OCI-LY7 (cell line): ENCODE measurements at places on chromosomes 1 and 21.

DNA sequence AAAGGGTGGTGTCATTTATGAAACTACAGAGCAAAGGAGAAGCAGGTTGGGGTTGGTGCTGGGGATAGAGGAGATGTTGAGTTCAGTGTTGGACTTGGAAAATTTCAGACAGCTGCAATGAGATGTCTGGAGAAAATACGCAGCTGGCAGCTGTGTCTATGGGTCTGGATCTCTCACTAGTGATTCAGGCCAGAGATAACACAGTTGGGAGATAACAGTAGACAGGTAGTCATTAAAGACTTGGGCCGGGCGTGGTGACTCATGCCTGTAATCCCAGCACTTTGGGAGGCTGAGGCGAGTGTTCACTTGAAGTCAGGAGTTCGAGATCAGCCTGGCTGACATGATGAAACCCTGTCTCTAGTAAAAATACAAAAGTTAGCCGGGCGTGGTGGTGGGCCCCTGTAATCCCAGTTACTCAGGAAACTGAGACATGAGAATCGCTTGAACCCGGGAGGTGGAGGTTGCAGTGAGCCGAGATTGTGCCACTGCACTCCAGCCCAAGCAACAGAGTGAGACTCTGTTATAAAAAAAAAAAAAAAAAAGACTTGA, 2.5 kb upstream of the TFAP2E start:
- no peak for DNase-seq

DNA sequence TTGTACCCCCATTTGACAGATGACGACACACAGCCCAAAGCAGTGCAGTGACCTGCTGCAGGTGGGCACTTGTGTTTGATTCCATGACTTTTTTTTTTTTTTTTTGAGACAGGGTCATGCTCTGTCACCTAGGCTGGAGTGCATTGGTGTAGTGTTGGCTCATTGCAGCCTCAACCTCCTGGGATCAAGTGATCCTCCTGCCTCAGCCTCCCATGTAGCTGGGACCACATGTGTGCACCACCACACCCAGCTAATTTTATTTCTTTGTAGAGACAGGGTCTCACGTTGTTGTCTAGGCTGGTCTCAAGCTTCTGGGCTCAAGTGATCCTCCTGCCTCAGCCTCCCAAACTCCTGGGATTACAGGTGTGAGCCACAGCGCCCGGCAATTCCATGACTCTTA, 14.9 kb upstream of the SYNC start:
- DNase-seq: no peak

DNA sequence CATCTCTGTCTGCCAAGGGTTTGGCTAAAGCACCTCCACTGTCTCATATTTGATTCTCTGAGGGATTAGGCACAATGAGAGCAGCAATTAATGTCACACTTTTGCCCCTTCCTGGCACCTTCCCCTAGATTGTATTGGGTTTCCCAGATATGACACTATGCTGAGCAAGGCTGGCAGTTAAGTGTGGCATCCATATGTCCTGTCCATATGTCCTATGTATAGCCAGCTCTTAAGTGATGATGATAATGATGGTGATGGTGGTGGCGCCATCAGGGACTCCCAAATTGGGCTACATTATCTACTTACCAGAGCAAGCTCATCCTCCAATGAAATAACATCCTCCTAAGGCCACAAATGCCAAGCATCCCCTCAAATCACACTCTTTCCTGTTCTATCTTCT, 13.5 kb upstream of the LORICRIN start:
- no peak for DNase-seq

GRCh38 chr1:167711797-167712196, 10.0 kb upstream of the MPZL1 start:
- no peak for DNase-seq

DNA sequence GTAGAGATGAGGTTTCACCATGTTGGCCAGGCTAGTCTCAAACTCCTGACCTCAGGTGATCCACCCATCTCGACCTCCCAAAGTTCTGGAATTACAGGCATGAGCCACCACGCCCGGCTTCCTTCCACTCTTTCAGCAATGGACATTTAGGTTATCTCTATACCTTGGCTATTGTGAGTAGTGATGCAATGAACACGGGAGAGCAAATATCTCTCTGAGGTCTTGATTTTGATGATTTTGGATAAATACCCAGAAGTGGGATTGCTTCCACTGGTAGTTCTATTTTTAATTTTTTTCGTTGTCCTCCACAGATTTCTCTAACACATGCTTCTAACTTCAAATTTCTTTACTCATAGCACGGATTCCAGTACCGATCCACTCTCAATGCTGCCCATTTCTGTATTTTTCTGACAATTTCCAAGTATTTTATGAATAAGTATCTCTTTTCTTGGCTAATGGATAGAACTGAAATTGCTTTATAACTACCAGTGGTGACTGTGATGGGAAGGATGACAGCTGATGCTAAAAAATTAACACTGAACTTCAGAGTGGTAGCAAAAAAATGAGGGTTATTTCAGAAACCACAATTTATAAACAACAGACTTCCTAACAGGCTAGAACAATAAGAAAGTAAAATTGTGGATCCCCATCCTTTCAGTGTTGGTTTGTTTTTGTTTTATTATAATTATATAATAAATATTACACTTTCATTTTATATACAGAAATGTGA, 327.5 kb upstream of the RUNX1 start:
- DNase-seq: no peak

DNA sequence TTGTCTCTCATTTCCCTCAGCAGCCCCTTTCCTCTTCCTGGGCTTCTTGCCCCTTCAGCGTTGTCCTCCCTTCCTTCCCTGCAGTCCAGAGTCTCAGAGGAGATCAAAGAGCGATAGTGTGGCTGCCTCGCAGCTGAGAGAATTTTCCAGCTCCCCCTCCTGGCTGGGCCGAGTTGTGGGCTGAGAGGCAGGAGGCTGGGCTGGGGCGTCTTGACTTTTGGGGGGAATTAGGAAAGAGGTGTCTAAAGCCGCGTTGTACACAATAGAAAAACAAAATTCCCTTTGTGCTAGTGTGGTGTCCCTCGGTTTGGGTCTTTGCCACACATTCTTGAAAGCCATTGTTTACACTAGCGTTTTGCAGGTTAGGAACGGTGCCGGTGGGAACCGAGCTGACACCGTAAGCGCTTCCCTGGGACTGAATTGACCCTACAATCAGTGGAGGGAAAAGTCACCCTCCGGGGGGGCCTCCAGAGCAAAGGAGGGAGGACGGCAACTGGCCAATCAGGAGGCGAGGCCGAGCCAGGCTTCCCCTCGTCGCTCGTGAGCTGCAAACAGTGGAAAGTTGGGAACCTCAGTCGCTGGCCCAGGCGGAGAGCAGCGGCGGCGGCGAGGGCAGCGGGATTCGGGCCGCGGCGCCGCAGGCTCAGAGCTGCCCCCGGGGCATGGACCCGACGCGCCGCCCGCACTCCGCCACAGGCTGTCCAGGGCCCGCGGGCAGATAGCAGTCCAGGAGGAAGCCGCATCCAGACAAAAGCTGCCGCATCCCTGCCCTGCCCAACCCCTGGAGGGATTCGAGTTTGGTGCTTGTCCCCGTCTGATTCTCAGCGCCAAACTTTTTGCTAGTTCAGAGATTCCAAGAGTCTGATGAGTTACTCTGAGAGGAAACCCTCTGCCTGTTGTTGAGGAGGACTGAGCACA, at the start of gene HMCN1:
TSS of gene HMCN1 (plus strand) at position 574 of the 918 bp plus-strand sequence. CDS start 389 bp downstream, outside the sequence.
- DNase-seq: no peak

DNA sequence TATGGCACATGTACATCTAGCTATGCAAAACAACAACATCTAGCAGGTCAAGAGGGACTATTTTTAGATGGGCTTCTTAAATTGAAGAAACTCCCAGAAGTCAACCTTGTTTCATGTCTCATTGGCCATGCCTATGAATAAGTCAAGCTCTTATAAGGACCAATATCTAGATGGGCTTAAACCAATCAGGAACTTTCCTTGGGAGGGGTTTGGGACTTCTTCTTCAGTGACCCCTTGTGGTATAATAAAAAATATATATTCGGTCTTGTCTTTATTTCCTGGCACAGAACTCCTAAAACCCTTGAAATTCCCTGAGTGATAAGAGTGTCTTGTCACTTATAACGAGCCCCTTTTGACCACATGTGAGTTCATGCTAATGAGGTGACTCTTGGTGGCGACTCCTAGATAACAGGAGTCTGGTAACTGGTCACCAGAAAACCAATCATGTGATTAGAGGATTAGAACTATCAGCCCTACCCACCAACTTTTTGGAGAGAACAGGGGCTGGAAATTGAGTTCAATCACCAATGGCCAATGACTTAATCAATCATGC, 218.3 kb downstream of the HHIPL2 start:
- DNase-seq: peak; percentile 0

DNA sequence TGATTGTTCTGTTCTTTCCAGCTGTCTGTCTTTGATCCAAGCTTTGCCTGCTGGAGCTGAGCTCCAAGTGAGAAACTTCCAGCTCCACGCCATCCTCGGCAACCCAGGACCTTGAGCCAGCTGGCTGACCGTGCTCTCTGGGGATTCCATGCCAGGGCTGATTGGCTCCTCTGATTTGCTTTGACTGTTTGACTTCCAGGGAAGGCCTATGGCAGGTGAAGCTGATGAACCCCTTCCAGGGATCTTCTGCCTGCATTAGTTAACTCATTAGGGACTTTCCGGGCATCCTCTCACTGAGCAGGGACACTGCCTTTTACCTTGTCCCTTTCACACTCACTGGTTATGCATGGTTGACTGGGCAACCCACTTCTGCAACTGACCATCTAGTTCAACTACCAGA, 406.1 kb downstream of the RPS6KC1 start:
- DNase-seq: no peak

DNA sequence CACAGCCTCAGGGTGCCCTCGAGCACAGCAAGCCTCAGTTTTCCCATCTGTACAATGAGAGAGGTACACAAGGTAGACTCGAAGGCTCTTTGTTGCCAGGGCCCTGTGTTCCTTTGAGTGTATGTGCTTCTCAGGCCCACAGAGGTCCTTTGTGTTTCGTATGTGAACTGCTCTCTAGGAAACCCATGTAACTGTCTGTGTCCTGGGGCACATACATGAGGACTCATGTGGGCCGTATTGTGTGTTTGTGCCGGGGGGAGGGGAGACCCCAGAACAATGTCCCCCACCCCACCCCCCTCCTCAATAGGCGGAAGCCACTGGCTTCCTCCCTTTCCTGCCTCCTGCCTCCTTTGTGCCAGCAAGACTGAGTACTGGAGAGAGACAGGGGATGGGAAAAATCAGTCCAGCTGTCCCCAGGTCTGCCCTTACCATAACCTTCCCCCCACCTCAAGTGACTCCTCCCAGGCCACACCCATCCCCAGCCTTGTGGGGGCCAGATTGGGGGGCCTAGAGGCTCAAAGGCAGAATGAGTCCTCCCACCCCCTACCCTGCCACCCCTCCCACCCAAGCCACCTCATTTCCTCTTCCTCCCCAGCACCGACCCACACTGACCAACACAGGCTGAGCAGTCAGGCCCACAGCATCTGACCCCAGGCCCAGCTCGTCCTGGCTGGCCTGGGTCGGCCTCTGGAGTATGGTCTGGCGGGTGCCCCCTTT, at the start of gene TIE1:
TSS of gene TIE1 (plus strand) at position 605 of the 717 bp plus-strand sequence. CDS start at position 695, 90 bp downstream.
- no peak for DNase-seq

DNA sequence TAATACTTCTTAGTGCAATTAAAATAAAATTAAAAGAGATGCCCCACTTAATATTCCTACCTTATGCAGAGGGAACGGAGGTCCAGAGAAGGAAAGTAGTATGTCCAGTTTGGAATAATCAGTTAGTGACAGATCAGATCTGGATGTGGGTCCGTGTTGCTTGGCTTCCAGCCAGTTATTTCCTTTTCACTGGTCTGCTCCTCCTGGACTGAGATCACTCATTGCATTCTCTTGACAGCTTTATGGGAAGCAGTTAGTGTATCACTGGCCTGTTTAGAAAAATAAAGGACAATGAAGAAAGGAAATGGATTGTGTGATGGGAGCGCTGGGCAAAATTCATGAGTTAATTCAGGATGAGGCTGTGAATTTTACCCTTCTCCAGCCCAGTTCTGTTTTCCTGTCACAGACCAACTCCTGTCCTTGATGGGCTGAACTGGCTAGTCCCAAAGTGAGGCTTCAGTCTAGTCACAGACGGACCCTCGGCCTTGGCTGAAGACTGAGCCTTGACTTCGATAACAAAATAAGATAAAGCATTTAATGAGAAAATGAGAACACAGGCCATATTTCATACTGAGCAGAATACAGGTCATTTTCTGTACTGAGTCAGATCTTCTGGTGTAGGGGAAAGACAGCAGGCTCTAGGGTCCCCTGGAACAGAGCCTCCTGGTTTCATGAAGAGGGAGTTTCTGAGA, 85.2 kb upstream of the TRABD2B start:
- no peak for DNase-seq

GRCh38 chr1:63342402-63342801, 20.0 kb downstream of the FOXD3 start:
- DNase-seq: no peak

GRCh38 chr1:15288173-15288926, 41.3 kb downstream of the FHAD1 start:
- DNase-seq: no peak

DNA sequence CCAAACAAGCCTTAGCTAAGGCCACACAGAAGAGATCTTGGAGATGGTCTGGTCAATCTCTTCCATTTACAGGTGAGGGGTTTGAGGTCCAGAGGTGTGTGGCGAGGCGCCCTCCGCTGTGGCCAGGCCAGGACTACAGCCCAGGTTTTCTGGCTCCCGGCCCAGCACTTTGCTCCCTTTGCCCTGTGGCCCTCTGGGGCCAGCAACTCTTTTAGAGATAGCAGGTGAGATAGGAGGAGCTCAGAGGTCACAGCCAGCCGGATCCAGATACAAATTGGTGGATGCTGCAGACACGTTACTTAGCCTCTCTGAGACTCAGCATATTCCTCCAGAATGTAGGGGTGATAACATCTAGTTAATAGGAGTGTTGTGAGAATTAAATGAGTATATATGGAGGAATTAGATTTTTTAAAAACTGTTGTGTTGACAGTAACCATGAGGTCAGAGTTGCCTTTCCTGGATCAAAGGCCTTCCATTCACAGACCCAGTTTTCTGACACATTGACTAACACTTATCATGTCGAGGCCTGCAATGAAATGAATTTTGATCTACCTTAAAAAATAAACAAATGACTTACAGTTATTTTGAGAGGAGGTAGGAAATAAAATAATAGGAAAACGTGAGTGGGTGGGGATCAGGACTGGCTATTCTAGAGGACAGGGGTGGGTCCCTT, 16.6 kb downstream of the TEX35 start:
- no peak for DNase-seq

- DNase-seq: no peak
Measured at GRCh38 chr1:170049176-170049800, 25.2 kb downstream of the KIFAP3 start.
